CD8-positive, alpha-beta memory T cell (primary cell): ENCODE measurements at places on chromosomes 5 and 9.
A peak's percentile ranks its signal among the peaks of the same experiment; 100 is the strongest.

DNA sequence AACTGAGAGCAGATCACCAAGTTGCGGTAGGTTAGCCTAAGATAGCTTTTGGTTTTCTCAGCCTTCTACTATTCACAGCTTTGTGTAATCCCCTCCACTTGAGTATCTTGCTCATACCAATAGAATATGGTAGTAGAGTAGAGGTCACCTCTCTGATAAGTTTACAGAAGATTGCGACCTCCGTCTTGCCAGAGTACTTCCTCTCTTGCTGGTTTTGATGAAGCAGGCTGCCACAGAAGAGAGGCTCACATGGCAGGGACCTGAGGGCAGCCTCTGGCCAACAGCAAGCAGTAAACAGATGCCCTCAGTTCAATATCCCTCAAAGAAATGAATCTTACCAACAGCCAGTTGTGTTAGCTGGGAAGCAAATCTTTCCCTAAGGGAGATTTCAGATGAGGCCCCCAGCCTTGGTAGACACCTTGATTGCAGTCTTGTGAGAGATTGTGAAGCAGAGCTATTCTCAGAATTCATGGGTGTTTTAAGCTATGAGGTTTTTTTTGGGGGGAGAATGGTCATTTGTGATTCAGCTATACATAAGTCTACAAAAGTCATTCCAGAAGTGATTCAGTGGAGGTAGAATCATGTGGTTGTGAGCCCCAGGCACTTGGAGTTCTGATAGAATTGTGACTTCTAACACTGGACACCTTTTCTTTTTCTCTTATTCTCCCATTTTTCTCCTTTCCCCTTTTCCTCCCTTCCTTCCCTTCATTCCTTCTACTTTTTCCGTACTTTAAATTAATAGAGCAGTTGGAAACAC, 22.7 kb upstream of the CDKN2B start:
- DNase-seq, result no peak

DNA sequence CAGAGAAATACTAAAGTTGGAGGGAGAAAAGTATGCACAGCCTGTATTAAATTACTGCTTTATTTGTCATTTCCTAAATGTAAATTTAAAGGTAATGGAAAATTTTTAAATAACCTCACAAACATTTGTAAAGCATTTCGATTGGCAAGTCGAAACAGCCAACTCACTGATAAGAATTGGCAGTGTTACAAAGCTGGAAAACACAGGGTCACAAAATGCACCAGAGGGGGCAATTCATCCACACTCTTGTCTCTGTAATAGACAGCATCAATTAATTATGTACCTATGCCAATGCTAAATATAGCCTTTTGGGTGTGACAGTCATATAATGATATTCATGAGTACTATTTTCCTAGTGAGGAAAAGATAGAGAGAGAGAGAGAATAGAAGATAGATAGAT, 140.6 kb upstream of the PRLR start:
- no peak for DNase-seq

GRCh38 chr5:132198571-132198970, 29.1 kb downstream of the P4HA2 start:
- DNase-seq, result no peak

DNA sequence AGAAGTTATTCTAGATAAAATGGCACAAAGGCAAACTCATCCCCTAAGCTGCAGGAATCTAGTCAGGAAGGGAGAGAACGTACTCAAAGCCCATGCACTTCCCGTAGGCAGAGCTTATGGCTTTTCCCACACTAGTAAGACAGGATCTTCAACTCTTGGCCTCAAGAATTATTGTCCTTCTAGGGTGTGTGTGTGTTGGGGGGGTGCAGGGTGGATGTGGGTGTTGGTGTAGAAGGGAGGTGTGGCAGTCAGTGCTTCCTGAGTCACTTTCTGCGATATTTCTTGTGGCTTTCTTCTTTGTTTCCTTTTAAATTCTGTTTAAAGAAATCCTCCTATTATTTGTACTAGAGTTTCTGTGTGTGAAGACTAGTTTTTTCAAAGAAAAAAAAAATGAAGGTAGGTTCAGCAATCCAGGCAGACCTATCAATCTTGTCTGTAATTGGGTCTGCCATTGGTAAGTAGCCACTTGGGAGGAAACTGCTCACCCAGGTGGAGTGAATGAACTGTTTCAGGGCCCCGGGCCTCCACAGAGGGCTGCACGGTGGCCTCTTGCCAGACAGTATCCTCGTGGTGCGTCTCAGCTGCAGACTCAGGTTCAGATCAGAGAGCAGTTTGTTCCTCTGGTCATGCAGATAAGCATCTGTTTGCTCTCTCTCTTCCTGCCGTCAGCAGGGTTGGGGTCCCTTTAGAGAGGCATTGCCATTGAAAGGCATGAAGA, 131.9 kb downstream of the NPR3 start:
- DNase-seq, result no peak

- DNase-seq, result no peak
Measured at GRCh38 chr5:133713751-133714150, 101.4 kb upstream of the FSTL4 start.

GRCh38 chr9:70413799-70414775, at the start of gene KLF9:
TSS of gene KLF9 (minus strand) at chr9:70414657. CDS start at chr9:70413363, 1,294 bp downstream.
- DNase-seq, result peak; percentile 95

- no peak for DNase-seq
Measured at GRCh38 chr5:137487600-137487999, 11.5 kb downstream of the SPOCK1 start.

DNA sequence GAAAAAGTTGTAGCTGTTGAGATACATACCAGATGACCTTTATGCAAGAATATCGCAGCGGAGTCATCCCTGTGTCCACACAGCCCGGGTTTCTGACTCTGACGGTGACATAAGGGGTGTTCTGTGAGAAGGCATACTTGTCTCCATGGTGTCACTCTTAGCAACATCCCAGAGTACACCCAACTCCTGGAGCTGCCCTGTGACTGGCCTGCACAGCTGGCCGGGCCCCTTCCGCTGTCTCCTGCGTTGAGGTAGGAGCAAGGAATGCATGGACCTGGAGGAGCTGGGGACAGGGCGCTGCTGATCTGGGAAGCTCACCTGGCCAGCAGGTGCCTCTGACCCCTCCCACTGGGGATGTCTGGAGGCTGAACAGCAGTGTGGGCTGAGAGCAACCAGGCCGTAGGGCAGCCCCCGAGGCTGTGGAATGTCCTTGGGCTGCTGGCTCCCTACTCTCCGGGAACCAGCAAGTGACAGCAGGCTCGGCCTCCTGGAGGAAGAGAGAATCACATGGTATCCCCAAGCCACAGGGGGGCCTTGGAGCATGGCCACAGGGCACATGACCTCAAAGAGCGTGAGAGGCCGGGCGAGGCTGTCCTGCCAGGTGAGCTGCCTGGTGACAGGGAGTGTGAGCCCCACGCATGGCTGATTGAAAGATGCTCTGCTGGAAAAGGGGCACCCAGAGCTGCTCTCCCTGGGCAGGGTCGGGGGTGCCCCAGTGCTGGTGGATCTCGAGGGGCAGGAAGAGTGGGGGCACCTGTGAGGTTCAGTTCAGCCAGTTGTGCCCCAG, 113.4 kb downstream of the MRPL36 start:
- DNase-seq, result no peak

- DNase-seq, result no peak
Measured at GRCh38 chr5:173201636-173202265, 33.3 kb downstream of the NKX2-5 start.

DNA sequence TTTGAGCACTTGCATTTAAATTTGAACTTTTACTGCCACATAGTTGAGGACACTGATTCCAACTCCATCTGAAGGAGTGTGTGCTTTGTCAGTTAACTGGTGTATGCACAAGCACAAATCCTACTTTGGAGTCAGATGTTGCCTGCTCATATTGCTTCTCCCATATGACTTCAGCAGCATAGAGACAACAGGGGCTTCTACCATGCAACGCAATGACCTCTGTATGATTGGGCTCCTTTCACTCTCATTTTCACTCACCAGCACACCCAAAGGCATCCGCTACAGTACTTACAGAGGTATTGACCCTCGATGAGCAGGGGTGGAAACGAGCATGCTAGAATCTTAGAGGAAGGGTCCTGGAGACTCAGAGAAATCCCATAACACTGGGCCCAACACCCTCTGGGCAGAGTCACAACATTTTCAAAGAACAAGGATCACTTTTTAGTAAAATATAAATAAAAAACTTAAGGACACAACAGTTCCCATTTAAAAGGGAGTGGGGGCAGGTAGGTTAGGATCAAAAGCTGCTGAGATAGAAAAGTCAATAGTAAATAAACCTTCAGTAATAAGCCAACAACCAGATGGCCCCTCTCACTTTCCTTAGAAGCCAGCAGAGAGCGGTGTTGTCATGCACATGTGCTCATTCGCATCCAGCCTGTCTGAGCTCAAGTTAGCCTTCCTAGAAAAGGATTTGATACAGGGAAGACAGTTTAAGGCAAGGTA, 203.8 kb downstream of the SNCAIP start:
- DNase-seq, result no peak

GRCh38 chr9:2241461-2241835, 226.3 kb downstream of the SMARCA2 start:
- DNase-seq, result no peak

DNA sequence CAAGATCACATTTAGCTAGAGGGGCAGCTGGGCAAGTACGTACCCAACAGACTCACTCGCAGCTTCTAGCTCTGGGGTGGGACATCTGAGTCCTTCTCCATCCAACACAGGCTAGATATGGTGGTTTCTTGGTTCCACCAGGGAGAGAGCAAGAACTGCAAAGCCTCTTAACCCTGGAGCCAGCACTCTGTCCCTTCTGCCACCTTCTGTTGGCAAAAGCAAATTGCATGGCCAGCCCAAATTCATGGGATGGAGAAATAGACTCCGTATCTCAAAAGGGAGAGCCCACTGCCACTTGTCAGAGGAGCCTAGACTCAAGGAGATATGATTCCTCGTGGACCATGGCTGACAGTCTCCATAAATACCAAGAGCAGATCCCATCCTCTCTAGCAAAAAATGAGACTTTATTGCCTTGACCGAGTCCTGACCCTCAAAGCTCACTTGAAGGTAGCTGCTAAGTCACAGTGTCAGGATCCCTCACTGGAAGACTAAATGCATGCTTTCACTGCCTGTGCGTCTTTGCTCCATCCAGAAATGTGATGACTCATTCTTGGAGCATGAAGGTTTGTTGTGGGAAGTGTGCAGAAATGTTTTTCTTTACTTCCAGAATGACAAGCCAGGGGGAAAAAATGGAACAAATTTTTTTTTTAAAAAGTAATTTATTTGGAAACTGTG, 28.8 kb upstream of the ROR2 start:
- no peak for DNase-seq

GRCh38 chr5:179292202-179292601, 53.1 kb downstream of the ADAMTS2 start:
- no peak for DNase-seq

DNA sequence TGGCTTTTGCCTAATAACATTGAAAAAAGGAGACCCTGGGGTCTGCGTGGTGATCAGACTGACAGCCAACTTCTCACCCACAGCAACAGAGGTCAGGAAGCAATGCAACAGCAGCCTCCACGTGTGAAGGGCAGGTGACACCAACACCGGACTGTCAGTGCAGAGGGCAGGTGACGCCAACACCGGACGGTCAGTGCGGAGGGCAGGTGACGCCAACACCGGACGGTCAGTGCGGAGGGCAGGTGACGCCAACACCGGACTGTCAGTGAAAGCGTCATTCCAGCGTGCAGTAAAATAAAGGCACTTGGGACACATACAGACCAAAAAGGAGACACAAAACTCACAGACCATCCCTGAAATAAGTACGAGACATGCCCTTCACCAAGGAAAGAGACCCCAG, 37.2 kb upstream of the CEP72 start:
- no peak for DNase-seq

DNA sequence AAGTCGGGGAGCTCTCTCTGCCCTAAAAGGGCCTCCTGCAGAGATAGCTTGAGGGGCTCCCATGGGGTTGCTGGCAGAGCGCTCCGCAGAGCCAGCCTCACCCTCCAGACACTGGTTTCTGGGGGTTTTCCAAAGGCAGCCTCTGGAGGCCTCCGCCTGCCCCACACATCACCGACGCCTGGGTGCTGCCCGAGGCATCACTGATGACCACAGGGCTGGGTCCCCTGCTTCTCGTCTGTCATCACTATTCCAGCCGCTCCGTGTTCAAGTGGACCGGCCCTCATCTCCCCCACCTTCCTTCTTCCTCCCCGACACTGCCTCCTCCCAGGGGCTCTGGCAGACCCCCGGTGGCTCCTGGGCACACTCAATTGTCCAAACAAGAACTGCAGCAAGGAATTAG, 64.1 kb upstream of the IRX4 start:
- DNase-seq, result no peak

- no peak for DNase-seq
Measured at GRCh38 chr9:134621558-134622110, 20.0 kb upstream of the COL5A1 start.

GRCh38 chr5:9388941-9389674, 156.8 kb downstream of the SEMA5A start:
- DNase-seq, result no peak

GRCh38 chr5:63111891-63112290, 533.3 kb downstream of the LRRC70 start:
- no peak for DNase-seq

GRCh38 chr5:136679233-136679632, 313.9 kb upstream of the TRPC7 start:
- DNase-seq, result no peak

DNA sequence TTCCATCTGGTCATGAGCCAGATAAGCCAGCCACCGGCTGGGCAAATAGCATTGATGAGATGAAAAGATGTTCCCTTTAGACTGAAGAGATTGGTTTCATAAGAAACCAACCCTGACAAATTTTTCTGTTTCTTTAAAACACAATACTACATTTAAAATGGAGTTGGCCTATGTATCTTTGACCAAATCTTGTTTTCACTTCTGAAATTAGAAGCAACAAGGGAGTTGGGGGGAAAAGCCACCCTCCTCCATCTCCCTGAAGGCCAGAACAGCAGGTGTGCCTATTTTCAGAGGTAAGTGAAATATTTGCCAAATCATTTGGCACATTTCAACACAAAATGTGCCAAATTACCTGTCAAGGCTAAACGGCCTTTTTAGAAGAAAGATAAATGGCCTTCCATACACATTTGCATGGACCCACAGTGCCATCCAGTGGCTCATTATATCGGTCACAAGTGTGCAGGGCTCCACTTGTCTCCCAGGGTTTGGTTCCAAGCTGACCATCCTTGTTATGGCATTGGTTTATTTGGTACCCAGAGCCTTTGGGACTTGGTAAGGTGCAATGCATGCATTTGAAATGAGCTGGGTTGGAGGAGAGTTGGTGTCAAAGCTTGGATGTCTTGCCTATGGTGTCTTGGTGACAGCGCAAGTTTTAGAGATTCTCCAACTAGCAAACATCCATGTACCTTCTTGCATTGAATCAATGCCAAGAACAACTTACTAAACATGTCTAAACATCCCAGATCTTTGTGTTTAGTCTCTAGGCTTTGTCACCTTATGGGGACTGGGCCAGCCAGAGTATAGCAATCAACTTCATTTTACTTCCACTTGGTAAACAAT, 372.0 kb upstream of the KIF2A start:
- no peak for DNase-seq

DNA sequence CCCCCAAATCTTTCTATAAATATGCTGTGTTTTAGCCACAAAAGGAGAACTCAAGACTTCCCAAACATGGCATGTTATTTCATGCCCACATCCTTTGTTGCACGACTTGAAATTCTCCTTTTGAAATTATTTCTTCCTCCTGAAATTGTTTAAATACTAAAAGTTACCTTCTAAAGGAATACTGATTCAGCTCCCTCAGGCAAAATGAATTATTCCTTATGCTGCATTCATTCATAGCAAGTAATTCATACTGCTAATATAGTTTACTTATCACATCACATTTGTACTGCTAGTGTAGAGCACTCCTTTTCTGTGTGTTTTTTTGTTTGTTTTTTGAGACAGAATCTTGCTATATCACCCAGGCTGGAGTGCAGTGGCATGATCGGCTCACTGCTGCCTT, 45.7 kb downstream of the BHMT start:
- DNase-seq, result no peak

- DNase-seq, result no peak
Measured at GRCh38 chr9:132744881-132745755, 74.9 kb downstream of the GTF3C4 start.
